ENCODE measurements at places on chromosomes 11 and 22. TPM values are rescaled to one million over a fixed set of nuclear protein-coding genes. Genes with fewer than 3 reads are reported as not detected.

Gene OR5P2
- 0.38 TPM for total RNA-seq

DNA sequence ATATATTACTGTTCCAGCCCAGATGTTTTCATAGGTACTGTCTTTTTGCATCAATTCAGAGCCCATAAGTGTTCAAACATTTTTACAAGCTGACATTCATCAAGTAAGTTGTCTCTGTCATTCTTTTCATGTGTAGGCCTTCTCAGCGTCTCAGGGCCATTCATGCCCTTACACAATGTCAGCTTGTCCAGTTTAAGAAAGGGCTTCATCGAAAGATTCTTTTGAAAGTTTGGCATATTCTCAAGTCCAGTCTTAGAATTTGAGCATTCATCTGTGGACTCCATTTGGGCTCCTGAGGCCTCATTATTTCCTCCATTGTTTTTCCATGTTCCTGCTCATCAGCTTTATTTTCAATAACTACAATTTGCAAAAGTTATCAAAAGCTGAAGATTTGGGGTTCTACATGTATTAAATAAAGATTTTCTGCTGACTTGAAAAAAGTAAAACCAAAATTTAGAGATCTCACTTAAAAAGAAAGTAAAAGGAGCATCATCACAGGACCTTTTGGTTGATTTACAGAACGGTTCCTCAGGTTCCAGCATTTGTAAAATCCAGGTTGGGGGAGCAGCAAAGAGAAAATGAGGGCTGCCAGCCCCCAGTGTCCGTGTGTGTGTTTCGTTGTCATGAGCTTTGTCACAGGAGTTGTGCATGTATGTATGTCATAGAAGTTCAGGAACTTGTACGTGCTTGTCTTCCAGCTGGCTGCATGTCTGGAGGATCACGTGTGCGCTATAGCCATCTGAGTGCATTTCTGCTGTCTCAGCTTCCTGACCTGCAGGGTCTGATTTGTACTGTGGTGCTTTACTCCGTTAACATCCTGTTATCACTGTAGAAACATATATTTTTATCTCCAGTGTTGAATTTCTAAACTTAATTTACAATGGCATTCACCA lies 15.6 kb downstream of the MOV10L1 start:
- no peak for ATAC-seq

GRCh38 chr11:14420223-14420622 lies 61.2 kb upstream of the RRAS2 start:
- no peak for ATAC-seq

Gene ASCL2
- total RNA-seq, result not detected

Gene CECR2
- total RNA-seq, result 0.15 TPM

Gene HTR3A
- 0.09 TPM for total RNA-seq

DNA sequence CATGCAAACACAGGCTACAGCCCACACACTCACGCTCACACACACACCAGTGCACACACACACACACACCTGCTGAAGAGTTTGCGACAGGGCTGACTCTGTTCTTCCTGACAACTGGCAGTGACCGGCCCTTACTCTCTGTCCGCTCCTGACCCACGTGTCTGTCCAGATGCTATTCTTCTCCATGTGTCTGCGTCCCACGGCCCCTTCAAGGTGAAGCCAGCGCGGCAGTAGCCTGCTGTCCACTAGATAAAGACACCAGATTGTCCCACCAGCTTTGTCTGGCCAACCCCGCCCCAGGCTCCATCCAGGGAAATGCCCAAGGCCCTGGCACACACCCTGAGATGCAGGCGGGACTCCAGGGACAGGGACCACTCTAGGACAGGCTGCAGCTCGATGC lies 713.9 kb downstream of the BRD1 start:
- no peak for ATAC-seq

Gene AGBL2
- 0.31 TPM for total RNA-seq

- no peak for ATAC-seq
These were observed 36.1 kb downstream of the MMP20 start for GRCh38 chr11:102589047-102589459.

DNA sequence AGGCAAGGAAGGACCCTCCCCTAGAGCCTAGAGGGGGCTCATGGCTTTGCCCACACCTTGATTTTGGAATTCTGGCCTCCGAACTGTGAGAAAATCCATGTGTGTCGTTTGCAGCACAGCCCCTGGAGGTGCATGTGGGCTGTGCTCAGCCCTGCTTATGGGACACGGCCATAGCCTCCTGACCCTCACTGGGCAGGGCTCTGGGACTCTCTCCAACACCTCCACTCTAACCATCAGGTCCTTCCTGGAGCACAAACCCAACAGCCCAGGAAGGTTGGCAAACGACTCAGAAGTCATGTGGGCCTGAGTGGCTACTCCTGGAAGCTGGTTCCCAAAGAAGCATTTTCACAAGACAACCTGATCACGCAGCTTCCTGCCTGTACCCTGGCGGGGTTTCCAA lies 144.1 kb downstream of the CTTN start:
- ATAC-seq, result no peak

Gene OR51B5
- 0.52 TPM for total RNA-seq

GRCh38 chr11:19474954-19475721 lies 234.4 kb upstream of the E2F8 start:
- peak; percentile 87 for ATAC-seq

Gene OR4A16
- total RNA-seq, result 0.25 TPM

- ATAC-seq, result peak; percentile 63
These were observed 801 bp upstream of the TXNRD2 start for GRCh38 chr22:19942157-19943081.

DNA sequence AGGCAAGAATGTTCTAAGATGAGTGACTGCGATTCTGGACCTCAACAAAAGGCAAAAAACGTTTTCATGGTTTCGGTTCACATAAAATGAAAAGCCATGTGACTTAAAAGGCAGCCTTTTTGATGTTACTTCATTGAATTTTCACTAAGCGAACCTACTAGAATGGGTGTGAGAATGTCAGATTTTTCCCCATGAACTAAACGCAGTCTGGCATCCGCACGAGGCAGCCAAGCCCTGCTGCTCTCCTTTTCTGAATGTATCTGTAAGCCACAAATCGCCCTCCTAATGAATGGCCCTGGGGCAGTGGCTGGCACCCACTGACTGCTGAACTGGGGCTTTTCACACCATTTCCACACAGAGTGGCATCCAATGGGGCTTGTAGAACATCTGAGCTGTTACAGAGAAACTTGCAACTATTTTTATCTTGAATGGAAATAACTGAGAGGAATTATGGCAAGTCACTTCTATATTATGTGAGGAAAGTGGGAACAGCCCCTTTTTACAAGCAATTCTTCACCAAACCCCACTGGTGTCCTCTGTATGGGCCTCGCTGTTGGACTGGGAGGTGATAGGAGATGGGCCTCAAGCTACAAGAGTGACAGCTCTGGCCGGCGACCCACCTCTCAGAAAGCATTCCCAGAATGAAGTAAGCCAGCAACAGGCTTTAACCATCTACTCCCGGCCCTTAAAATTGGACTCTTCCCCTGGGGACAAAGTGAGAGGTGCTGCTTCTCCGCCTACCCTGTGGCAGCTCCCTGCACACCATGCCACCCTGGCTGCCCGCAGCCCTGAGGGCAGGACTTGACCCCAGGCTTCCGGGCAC lies 29.4 kb downstream of the PPP2R1B start:
- no peak for ATAC-seq

DNA sequence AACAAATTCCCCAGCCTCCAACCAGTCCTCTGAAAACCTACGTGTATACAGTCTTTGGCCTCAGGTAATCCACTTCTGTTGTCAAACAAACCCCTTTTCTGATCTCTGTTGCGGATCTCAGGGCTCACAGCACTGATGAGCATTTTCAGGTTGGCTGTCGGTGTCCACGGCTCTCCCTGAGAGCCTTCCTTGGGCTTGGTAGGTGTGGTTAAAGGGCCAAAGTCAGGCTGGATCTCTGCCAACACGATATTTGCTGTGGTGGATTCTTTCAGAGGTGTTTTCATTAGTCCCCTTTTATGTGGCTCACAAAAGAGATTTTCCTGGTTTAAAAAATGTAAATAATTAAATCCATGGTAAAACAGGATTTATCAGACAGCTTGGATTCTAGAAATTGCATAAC lies 2.9 kb downstream of the E2F8 start:
- no peak for ATAC-seq

- no peak for ATAC-seq
These were observed 1333.3 kb downstream of the BRD1 start for GRCh38 chr22:48494256-48494967.

Gene TRIM49
- not detected for total RNA-seq

- ATAC-seq, result peak; percentile 64
These were observed 5.3 kb upstream of the TSKU start for GRCh38 chr11:76777876-76778275.

DNA sequence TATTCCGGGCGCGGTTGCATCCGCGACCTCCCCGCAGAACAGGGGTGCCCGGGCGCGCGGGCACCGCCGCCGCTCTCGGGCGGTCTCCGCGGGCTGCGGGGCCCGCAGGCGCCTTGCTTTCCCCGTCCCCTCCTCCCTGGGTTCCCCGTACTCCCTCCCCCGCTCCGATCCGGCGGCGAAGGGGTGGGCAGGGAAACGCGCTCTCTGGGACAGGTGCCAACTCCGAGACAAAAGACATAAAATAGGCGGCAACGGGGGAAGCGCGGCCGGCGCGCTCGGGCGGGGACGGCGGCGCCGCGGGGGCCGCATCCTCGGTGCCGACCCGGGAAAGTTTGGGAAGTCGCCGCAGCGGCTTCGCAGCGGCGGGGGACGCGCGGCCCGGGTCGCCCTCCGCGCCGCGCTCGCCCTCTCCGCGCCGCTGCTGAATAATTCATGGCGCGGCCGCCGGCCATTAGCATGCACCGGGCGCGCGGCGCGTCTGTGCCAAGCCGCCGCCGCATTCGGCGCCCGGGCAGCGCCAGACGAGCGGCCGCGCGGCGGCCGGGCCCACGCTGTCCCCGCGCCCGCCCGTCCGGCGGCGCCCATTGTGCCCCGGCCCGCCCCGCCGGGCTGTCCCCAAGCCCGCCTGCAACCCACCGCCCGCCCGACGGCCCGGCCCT lies 78.7 kb upstream of the PPARA start:
- peak; percentile 40 for ATAC-seq

Gene PIH1D2
- total RNA-seq, result 3.0 TPM

DNA sequence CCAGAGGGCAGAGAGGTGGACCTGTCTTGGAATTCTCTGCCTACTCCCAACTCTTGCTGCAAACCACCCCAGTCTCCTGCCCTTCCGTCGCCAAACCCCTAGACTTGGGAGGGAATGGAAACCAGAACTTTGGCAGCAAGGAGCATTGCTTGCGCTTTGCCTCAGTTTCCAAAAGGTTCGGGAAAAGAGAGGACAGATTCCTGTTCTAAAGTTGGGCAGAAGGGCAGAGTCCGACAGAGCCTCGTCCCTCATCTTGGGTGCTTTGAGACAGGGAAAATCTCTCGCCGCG lies 396 bp upstream of the ROBO3 start:
- no peak for ATAC-seq

DNA sequence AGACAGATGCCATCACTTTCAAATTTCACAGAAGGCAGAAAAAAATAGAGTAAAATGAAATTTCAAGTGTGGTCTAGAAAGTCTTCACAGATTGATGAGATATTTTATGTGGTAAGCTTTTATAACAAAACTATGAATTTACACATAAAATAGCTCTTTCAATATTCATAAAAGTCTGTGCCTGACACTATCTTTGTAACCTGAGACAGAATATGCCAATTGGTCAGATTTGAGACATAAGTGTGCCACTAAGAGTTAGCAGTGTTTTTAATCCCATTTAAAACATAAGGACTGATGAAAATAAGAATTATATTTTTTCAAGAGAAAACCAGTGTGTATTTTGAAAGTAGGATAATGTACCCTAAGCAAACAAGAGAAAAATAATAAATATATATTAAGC lies 769.5 kb upstream of the LUZP2 start:
- no peak for ATAC-seq

- peak; percentile 23 for ATAC-seq
These were observed 75.4 kb downstream of the MAML2 start for GRCh38 chr11:96267496-96268032.

DNA sequence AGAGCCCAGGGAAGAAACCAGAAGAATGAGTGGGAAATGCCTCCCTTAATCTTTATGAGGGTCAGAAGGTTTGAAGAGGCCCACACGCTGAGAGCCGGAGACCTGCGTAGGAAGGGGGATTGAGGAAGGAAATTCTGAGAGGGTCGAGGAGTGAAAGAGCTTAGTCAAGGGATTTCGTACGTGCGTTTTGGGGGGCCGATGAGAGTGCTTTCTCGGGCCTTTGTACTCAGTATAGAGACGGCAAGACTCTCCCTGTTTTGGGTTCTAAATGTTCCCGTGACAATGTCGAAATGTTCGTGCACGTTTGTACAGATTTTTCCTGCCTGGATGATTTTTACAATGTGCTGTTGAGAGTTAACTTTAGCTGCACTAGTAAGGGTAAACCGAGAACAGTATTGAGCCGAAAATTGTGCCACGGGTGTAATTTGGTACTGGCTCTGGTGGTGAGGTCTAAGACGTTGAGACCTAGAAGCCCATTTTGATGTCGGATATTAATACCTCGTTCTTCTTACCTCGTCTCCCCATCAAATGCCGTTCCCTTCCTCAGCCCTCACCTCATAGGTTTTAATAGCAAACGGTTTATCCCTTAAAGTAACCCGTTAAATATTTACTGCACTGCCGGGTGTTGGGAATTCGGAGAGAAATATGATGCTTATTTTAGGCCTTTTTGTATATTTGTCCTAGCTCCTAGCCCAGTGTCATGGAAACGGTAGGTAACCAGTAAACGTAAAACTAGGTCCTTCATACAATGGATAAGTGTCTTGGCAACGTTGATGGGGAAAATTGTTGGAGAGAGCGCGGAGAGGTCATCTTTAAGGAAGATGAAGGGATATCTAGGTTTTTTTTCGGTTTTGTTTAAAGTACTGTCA lies 734 bp downstream of the C11orf58 start:
- ATAC-seq, result no peak

GRCh38 chr11:116062490-116063171 lies 558.4 kb upstream of the CADM1 start:
- peak; percentile 90 for ATAC-seq

GRCh38 chr22:25114369-25115362 lies 85.0 kb upstream of the CRYBB3 start:
- ATAC-seq, result no peak

- ATAC-seq, result peak; percentile 84
These were observed 18.2 kb downstream of the TEAD1 start for GRCh38 chr11:12692229-12693075.

DNA sequence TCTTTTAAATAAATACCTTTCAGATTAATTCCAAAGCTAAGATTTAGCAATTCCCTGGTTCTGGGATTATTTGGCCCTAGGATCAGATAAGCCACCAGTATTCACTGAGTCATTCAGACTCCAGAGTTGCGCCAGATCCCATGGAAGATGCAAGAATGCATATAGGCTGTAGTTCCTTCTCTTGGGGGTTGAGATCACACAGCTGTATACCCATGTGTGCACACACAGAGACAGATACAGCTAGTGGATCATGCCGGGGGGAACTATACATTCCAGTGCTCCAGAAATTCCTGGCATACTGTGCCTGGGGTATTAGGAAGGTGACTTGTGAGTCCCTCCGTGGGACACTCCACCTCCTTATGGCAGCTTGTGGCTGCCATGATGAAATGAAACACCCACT lies 75.4 kb downstream of the ZBTB16 start:
- ATAC-seq, result peak; percentile 58

GRCh38 chr11:134576286-134576685 lies 164.2 kb upstream of the B3GAT1 start:
- ATAC-seq, result no peak

Gene DDI1
- 1.6 TPM for total RNA-seq
